Epithelial cell of esophagus (primary cell): ENCODE measurements at places on chromosomes 2 and 18.

DNA sequence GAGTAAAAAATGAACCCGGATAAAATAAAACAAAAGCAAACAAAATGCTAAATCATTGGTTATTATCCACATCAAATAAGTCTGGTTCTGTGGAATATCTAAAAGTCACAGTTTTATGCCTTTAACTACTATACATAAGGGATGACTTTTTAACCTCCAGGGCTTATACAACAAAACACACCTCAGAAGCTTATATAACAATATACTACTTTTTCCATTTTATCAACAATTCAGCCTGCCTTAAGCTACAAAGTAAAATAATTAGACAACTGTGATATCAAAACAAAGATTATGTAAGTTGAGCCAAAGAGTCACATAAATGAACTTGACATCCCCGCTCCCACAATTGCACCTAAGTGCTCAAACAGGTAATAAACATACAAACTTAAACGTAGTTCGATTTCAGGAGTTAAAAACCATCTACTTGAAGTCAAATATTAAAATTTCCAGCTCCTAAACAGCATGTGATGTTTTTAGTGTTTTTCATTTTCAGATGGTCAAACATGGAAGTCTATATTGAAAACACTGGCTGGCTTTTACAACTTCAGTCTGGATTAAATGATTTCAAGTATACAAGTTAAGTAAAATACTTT lies 54.7 kb downstream of the ATIC start:
- no peak for DNase-seq

- DNase-seq: no peak
Observed at GRCh38 chr2:9053534-9053931, 50.0 kb upstream of the MBOAT2 start.

- DNase-seq: peak; percentile 59
Observed at GRCh38 chr2:166057370-166058164, 70.3 kb downstream of the SCN1A start.

DNA sequence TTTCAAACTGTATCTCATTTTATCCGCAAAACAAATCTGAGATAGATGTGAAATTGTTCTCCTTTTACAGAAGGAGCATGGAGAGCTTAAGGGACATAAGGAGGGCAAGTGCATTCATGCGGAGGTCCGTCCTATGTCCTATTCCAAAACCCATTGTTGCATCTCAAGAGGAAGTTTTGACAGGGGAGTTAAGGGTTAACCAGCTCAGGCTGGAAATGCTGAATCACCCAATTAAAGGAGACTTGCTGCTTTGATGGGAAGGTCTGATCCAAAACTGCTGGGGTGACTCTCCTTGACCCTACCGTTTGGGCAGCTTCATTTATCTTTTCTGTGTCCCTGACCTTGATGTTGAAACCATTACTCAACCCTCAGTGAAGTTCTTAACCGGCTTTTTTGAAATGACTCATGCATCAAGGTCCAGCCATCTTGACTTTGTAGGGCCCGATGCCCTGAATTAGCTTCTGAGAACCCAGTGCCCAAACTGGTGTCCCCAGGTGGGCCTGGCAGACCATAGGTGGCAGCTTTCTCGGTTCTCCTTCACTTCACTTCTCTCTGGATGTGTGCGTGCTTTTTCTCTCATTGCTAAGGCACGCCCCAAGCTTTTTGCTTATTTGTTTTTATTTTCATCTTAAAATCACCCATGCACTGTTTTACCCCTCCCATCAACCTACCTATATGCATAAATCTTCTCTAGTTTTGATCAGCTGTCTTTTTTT lies 15.9 kb upstream of the TXNDC2 start:
- DNase-seq: peak; percentile 73

DNA sequence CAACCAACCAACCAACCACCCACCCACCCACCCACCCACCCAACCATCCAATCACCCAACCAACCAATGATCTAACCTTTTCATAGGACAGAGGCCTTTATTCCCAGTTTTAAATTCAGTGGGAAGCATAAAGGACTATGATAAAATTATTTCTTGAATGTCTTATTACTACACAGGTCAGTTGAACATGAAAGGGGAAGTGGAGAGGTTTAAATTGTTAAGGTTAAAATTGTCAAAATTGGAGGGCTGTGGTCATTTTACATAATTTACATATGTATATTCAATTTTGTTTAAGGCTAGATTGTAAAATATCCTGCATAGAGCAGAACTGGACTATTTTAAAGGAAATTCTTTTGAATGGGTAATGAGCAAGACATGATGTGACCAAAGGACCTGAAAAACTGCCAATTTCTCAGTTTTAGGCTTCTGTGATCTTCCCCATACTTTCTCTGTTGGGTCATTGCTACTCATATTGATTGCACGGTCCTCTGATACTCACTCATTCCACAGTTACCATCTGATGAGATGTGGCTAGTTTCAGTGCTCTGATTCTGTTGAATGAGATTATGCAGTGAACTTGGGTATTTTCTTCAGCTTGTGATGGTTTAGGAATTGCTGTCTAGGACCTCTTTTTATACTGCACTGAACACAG lies 127.4 kb downstream of the PLCL1 start:
- DNase-seq: no peak

- peak; percentile 70 for DNase-seq
Observed at GRCh38 chr18:75208155-75208835, 644 bp downstream of the PTGR3 start.

DNA sequence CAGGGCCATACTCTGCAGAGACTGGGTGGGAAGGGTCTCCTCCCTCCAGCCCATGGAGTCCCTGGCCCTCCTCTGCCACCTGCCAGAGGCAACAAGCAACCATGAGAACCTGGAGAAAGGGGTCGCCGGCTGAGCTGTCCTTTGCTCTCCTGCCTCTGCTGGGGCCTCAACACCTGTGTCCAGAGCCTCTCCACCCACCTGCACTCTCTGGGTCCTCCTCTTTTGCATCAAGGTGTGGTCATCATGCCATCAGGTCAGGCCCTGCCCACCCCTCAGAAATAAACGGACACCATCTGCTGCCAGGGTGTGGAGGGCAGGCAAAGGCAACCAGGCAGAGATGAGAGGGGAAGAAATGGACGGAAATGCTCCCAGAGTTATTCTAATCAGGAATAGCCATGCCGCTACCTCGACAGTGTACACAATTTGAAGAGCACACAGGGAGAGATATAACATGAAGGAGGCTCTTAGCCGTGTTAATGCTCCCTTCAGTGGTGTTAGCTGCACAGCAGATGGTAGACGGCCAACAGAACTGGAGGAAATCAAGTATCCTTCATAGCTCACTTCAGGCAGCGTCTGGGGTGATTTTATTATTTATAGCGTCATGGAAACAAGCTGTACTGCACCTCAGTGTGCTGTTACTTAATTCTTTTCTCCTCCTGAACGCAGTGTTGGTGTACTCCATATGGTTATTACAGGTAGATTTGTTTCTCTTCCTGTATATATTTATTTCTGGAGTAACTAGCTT lies 247.9 kb downstream of the TSN start:
- no peak for DNase-seq

DNA sequence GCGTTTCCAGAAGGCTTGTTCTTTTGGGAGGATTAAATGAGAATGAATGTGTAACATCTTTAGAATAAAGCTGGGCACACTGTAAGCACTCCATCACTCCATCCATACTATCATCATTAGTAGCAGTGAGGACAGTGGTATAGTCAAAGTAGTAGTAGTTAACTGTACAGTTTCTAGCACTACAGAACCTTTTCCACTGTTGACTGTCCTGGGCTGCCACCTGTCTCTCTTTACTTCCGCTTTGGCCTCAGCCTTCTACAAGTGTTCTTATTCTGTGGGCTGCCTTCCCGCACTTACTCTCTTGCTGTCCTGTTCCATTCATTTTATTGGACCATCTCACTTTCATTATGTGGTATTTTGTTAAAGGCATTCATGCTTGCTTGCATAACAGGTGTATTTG lies 3.3 kb downstream of the SLC9A2 start:
- DNase-seq: no peak

DNA sequence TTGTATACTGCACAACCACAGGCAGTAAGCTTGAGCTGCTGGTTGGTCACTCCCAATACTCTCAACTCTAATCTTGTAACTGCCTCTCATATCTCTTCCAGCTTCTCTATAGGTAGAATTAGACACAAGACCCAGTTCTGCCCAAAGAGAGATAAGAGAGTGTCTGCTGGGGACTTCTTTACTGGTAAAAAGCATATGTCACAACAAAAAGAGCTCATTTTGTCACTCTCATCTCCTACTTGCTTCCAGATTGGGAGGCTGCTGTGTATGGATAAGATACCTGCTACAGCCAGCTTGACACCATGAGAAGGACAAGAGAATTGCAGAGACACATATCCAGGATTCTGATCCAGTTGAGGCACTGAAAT lies 165.2 kb downstream of the PTH2R start:
- no peak for DNase-seq

DNA sequence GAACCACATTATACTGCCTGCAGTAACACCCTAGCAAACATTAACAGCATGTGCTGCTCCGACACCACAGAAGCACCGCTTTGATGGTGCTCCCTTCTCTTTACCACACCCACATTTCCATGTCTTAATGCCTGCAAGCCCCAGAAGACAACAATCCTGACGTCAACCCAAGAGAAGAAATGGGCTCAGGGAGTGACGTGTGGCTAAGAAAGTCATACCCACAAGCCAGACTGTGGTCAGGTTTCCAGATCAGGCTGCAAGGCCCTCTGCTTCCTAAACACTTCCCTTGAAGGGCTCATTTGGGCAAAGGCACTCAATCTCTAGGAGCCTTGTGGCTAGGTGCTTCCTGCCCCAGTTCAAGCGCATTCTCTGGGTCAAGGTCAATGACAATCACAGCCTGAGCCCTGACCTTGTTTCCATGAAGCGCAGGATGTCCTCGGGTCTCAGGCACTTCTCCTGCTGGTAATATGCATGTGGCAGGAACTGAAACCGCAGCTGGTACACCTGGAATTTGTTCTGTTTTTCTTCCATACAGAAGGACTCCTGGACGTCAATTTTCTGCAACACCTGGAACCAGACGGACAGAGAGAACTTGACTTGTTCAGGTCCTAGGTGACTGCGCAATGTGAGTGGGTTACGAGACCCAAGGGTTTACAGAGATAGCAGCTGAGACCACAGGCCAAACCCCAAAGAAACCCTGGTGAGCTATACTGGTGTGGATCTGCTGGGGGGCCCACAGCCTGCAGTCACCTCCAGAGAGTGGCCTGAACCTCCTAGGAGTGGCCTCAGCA lies 67.2 kb downstream of the POLR1A start:
- DNase-seq: no peak

GRCh38 chr2:121390082-121390692 lies 105.2 kb upstream of the TFCP2L1 start:
- DNase-seq: peak; percentile 35

DNA sequence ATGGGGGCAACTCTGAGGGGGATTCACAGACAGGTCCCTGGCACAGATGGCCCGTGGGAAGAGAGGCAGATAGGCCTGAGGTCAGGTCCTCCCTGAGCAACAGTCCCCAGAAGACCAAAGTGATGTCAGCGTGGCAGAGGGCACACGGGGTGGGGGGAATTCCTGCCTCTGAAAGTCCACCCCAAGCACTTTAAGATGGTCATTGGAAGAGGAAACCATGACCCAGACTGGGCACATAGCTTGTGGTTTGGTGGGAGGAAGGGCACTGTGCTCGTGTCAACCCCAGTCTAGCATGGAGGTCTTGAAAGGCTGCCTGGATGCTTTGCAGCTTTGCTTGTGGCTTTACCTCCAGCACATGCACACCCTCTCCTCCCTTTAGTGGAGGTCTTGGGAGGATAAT lies 38.0 kb upstream of the SIX2 start:
- no peak for DNase-seq

GRCh38 chr2:152525277-152525838 lies 190.4 kb downstream of the FMNL2 start:
- DNase-seq: peak; percentile 81

DNA sequence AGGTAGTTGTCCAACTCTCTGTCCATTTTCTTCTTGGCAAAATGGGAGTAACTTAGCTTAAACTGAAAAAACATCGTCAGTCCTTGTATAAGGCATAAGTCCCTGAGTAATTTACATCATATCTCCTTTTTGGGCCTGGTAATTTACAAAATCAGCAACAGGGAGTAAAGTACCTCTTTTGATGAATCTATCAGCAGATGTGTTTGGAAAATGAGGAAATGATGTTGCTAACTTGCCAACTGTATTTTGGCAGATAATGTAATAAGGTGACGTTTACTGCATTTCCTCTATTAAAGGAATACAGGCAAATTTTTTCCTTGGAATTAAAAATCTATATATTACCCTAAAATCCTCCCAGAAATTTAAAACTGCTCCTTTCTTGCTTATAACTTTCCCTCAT lies 29.2 kb downstream of the ANKRD44 start:
- DNase-seq: no peak

- DNase-seq: no peak
Observed at GRCh38 chr2:45045706-45046105, 36.5 kb upstream of the SIX2 start.

- DNase-seq: peak; percentile 99
Observed at GRCh38 chr18:48954886-48955819, 4.4 kb upstream of the SMAD7 start.

DNA sequence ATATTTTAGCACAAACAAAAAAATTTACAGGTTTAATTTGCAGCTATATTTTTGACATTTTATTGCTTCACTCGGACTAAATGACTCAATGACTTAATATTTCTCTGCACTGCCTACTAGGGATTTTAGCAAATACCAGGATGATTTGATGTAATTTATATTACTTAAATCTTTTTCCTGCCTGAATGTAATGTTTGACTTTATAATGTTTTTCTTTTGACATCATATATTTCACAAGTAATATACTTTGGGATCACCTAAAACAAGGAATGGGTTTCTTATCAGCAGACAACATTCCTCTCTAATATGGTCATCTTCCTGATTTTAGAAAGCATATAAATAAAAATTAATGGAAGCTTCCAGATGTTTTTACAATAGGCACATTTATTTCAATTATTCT lies 253.2 kb upstream of the EPC2 start:
- peak; percentile 6 for DNase-seq

DNA sequence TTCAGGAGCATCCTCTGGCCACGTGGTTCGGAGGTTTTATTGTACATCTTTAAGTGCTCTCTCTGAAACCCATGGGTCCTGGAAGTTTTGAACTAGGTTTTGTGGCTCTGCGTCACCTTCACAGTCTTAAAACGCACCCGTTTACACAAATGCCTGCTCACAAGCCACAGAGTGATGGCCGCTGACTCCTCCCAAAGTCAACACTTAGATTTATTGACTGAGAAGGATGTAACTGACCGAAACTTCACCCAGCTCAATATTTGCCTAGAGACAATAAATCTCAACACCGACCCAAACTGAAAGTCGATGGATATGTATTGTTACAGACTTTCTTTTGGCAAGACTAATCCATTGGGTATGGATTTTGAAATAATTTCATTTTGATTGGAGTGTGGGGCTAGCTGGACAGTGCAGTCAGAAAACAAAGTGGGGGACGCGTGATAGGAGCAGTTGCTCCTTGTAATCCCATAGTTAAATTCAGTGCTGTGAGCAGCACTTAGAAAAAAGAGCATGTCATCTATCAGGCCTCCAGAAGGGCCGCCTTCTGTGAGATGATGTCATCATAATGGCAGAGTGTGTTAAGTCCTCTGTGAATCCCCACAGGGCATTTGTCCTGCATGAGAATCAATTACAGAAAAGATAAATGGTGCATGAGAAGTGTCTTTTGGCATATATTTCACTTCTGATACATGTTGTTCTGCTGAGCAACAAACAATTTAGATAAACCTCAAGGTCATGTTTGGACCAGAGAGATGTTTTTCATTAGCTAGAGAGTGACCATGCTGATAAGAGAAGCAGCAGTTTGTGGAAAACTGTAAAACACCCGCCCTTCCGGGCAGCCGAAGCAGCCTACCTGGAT lies 183.7 kb downstream of the INO80D start:
- DNase-seq: peak; percentile 52

GRCh38 chr2:169511818-169512217 lies 2.3 kb downstream of the KLHL41 start:
- no peak for DNase-seq
